ENCODE measurements at places on chromosomes 5 and 9. TPM values are rescaled to one million over a fixed set of nuclear protein-coding genes. Genes with fewer than 3 reads are reported as not detected.

NTRK2 gene
- 0.50 TPM for polyA plus RNA-seq

BSPRY gene
- polyA plus RNA-seq = 9.2 TPM

PTPN3 gene
- polyA plus RNA-seq = 5.7 TPM

BTNL8 gene
- 7.2 TPM for polyA plus RNA-seq

PCDHGA4 gene
- polyA plus RNA-seq = 0.48 TPM

PCDHGA12 gene
- polyA plus RNA-seq = 1.6 TPM

SLC6A18 gene
- polyA plus RNA-seq = not detected

FAXDC2 gene
- polyA plus RNA-seq = 13.2 TPM

BTNL3 gene
- 1.8 TPM for polyA plus RNA-seq

Measured in lung (tissue), 17 donors.